ENCODE measurements at places on chromosomes 1 and 21. TPM values are rescaled to one million over a fixed set of nuclear protein-coding genes. Genes with fewer than 3 reads are reported as not detected.

Gene CRNN
- total RNA-seq = not detected

Gene RFX5
- total RNA-seq = 35.5 TPM

Gene PM20D1
- not detected for total RNA-seq

Gene TSPAN1
- total RNA-seq = 0.26 TPM

Gene CLDN19
- total RNA-seq = not detected

Gene IGSF5
- total RNA-seq = not detected

Gene GPR157
- 3.1 TPM for total RNA-seq

Gene STIL
- total RNA-seq = 5.8 TPM

Gene OR2T34
- not detected for total RNA-seq

Gene LPAR3
- total RNA-seq = 7.6 TPM

- no peaks in the 10 kb centered on the region for H3K36me3 ChIP-seq
- DNase-seq = no peak
- H3K27ac ChIP-seq = no peak overlapping the region
Measured at GRCh38 chr1:18697541-18697940, 66.9 kb downstream of the PAX7 start.

DNA sequence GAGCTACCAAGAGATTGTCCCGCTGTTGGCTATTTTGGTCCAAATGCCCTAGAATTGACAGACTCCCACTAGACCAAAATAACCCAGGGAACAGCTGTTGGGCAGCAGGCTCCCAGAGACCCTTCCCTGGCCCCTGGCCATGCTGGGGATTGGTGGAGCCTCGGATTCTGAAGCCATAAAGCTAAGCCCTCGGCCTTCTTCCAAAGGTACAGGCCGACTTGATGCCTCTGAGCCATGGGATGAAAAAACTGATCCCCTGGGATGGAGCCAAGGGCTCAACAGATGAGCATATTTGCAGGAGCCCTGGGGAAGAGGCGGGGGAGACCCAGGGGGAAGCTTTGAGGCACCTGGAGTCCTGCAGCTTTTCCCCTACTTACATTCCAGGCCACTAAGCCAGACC lies 1.0 kb upstream of the LRRC38 start:
- DNase-seq = no peak
- H3K36me3 ChIP-seq = no peaks in the 10 kb centered on the region
- H3K4me1 ChIP-seq = no peaks in the 10 kb centered on the region
- no peak overlapping the region for H3K4me3 ChIP-seq
- no peak overlapping the region for H3K27ac ChIP-seq

GRCh38 chr1:110390096-110390495 lies 730 bp downstream of the SLC16A4 start:
- H3K36me3 ChIP-seq = no peaks in the 10 kb centered on the region
- H3K4me1 ChIP-seq = peaks cover 21% of the 10 kb centered on the region
- H3K4me3 ChIP-seq = peak overlapping the region; percentile 52
- peak overlapping the region; percentile 57 for H3K27ac ChIP-seq
- no peaks in the 10 kb centered on the region for H3K27me3 ChIP-seq
- peak; percentile 84 for DNase-seq

- H3K36me3 ChIP-seq = no peaks in the 10 kb centered on the region
- DNase-seq = no peak
- no peaks in the 10 kb centered on the region for H3K27me3 ChIP-seq
- no peak overlapping the region for H3K27ac ChIP-seq
- no peak overlapping the region for H3K4me3 ChIP-seq
Measured at GRCh38 chr1:243452092-243452491, 196.3 kb downstream of the SDCCAG8 start.

DNA sequence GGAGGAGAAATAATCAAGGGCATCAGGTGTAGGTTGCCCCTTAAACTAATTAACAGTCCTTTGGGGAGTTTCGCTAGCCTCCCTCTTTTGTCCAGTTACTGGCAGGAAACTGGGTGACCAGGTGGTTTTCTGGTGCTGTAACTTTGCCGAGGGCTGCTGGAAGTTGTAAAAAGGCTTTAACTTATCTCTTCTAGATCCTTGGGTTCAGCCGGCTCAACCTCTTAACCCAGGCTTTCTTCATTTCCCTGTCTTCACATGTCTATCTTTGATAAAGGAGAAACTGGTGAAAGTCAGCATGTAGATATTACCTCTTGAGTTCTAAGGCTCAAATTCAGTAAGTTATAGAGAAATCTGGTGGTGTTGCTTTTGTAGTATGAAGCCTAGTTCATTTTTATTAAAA lies 289.7 kb upstream of the NRIP1 start:
- no peaks in the 10 kb centered on the region for H3K27me3 ChIP-seq
- H3K4me1 ChIP-seq = no peaks in the 10 kb centered on the region
- H3K27ac ChIP-seq = no peak overlapping the region
- no peak overlapping the region for H3K4me3 ChIP-seq

GRCh38 chr1:89309828-89310227 lies 37.2 kb upstream of the GBP5 start:
- H3K27ac ChIP-seq = no peak overlapping the region
- no peaks in the 10 kb centered on the region for H3K27me3 ChIP-seq
- no peaks in the 10 kb centered on the region for H3K4me1 ChIP-seq
- no peak overlapping the region for H3K4me3 ChIP-seq
- DNase-seq = no peak

- no peak for DNase-seq
- H3K4me3 ChIP-seq = no peak overlapping the region
- peaks cover 4% of the 10 kb centered on the region for H3K4me1 ChIP-seq
- no peak overlapping the region for H3K27ac ChIP-seq
- H3K27me3 ChIP-seq = no peaks in the 10 kb centered on the region
Measured at GRCh38 chr1:52669696-52670095, 28.5 kb downstream of the COA7 start.

GRCh38 chr1:117564227-117565075 lies 41.4 kb upstream of the TENT5C start:
- H3K27me3 ChIP-seq = peaks cover 19% of the 10 kb centered on the region
- no peak for DNase-seq
- no peaks in the 10 kb centered on the region for H3K4me1 ChIP-seq
- no peak overlapping the region for H3K4me3 ChIP-seq

DNA sequence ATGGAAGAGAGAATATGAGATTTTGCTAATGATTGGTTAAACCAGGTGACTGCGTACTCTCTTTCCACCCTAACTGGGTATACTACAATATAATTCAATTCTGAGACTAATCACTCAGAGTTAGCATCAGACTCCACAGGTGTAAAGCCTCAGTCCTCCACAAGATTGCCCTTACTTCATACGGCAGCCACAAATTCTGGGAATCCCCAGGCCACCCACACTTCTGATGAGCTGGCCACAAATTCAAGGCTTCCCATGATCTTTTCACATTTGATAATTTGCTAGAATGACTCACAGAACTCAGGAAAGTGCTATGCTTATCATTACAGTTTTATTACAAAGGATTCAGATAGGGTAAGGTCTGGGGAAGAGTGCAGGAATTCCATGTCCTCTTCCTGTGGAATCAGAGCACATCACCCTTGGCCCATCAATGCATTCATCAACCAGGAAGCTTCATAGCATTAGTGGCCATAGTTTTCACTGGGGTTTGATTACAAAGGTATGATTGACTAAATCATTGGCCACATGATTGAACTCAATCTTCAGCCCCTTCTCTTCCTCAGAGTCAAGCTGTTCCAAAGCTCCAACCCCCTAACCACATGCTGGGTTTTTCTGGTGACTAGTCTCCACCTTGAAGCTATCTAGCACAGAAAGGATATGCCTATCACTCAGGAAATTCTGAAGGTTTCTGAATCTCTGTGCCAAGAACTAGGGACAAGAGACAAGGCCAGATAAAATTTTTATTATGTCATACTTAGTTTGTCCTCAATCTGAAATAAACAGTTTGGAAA lies 131.7 kb downstream of the HHIPL2 start:
- no peak for DNase-seq
- no peak overlapping the region for H3K27ac ChIP-seq
- no peak overlapping the region for H3K4me3 ChIP-seq
- H3K36me3 ChIP-seq = no peaks in the 10 kb centered on the region
- no peaks in the 10 kb centered on the region for H3K27me3 ChIP-seq

DNA sequence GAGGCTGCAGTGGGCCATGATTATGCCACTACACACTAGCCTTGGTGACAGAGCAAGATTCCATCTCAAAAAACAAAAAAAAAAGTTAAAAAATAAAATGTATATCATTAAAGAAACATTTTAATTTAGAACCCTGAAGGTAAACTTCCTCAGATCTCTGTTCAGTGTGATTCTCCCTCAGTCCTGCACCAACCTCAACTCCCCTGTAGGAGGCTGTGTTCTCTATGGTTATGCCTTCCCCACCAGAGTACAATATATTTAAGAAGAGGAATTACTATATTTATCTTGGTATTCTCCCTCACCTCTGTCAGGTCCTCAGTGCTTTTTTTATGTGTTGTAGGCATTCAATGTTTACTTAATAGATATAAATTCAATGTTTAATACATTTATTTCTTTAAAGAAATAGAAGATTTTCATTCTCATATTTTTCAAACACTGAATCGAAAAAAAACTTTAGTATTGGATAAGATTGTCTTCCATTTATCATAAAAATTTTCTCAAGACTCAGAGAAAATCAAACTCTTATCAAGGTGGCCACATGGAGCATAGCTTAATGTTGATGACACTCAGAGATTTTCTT lies 4.8 kb upstream of the LRRC8B start:
- H3K27me3 ChIP-seq = no peaks in the 10 kb centered on the region
- H3K4me3 ChIP-seq = no peak overlapping the region
- H3K27ac ChIP-seq = no peak overlapping the region
- H3K36me3 ChIP-seq = no peaks in the 10 kb centered on the region
- peak; percentile 25 for DNase-seq

- DNase-seq = no peak
- H3K4me1 ChIP-seq = no peaks in the 10 kb centered on the region
- H3K4me3 ChIP-seq = no peak overlapping the region
- H3K27me3 ChIP-seq = no peaks in the 10 kb centered on the region
Measured at GRCh38 chr1:3718764-3719163, 33.5 kb upstream of the CCDC27 start.

DNA sequence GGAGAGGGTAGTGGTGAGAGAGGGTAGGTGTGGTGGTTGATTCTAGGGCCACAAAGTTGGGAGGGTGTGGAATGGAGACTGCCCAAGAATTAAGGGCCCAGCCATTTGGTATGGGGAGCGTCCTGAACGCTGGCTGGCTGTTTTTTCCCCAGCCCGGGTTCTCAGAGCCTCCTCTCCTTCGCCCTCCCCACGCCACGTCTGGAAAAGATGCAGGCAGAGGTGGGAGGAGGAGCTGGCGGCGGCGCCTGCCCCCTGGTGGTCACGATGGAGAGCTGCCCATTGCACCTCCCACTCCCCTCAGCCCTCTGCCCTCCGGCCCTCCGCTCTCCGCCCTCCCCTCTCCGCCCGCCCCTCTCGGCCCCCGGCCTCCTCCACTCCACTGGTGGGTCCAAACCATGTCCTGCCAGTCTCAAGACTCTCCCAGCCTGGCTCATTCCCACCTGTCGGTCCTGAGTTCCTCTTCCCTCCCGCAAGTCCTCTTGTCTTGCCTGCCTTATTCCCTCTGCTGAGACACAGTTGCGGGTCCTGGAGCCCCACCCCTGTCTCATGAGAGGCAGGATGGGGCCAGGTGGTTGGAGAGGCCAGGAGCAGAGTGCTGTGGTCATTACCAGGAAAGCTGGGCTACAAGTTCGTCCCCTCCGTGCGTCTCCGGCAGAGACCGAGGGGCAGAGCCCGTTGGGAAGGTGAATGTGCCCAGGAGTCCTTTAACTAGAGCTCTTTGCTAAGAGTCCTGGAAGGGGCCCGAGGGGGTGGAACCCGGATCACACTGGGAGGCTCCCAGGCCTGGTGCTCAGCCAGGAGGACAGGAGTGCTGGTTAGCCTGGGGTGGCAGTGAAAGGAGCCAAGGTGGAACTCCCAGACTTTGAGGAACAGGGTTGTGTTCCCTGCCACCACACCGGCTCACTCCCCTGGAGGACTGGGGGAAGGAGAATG lies 22.6 kb downstream of the ETNK2 start:
- H3K4me3 ChIP-seq = no peak overlapping the region
- H3K4me1 ChIP-seq = peaks cover 19% of the 10 kb centered on the region
- no peak overlapping the region for H3K27ac ChIP-seq
- DNase-seq = peak; percentile 67
- H3K27me3 ChIP-seq = no peaks in the 10 kb centered on the region

DNA sequence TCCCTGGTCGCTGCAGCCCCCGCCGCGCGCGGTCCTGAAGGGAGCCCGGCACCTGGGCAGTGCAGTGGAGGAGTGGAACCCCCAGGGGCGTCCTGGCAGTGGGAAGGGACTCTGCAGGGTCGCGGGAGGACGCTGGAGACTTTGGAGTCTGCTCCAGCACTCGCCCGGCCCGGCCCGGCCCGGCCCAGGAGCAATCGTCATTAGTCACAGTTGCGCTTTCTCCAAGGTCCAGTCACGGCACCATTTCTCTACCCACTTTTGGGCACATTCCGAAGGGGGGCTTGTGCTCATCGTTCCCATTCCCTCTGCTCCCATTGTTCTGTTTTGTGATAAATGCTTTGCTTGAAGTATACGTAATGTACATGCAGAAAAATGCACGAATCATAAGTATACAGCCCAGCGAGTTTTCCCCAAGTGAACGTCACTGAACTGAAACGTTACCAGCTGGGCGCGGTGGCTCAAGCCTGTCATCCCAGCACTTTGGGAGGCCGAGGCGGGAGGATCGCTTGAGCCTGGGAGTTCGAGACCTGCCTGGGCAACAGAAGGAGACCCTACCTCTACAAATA lies 999 bp downstream of the THAP3 start:
- peak overlapping the region; percentile 82 for H3K27ac ChIP-seq
- peak; percentile 69 for DNase-seq
- H3K4me1 ChIP-seq = no peaks in the 10 kb centered on the region
- H3K36me3 ChIP-seq = peaks cover 34% of the 10 kb centered on the region
- H3K4me3 ChIP-seq = peak overlapping the region; percentile 70

Data from fibroblast of lung (primary cell).